Activated CD4-positive, alpha-beta memory T cell treated with anti-CD3 and anti-CD28 coated beads for 36 hours (primary cell): ENCODE measurements at places on chromosomes 7 and 10. TPM values are rescaled to one million over a fixed set of nuclear protein-coding genes. Genes with fewer than 3 reads are reported as not detected.

The TRPV6 gene
- not detected for total RNA-seq

- no peak for DNase-seq
Measured at GRCh38 chr10:113261161-113261560, 291.7 kb upstream of the HABP2 start.

- DNase-seq = no peak
Measured at GRCh38 chr10:76328348-76328747, 896.9 kb downstream of the LRMDA start.

- DNase-seq = no peak
Measured at GRCh38 chr10:132645247-132645530, 107.6 kb downstream of the INPP5A start.

The ANXA8L1 gene
- total RNA-seq = not detected

- DNase-seq = no peak
Measured at GRCh38 chr7:148210804-148211325, 379.7 kb upstream of the C7orf33 start.

DNA sequence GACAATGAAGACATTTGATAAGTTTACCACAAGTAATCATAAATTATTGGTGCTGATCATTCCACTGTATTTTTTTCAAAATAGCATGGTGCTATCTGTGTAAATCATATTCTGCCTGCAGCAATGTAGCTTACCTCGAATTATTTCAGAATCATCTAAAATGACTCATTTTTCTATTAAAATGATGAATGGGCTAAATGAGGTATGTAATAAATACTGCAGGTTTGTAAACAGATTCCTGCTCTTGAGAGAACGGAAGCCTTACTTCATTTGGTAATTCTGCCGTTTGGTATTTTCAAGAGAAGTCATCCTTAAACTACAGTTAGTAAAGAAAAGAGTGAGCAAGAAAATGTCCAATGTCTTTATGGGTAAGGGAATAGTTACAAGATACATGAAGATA is 115.9 kb downstream of the CHCHD3 start:
- no peak for DNase-seq

DNA sequence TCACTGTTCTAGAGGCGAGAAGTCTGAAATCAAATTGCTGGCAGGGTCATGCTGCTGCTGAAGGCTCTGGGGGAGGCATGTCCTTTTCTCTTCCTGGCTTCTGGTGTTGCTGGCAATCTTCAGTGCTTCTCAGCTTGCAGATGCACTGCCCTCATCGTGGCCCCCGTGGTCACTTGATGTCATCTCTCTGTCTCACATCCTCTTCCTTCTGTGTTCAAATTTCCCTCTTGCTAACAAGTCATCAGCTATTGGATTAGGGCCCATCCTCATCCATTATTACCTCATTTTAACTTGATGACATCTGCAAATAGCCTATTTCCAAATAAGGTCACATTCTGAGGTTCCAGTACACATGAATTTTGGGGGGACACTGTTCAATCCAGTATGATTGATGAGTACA is 36.6 kb upstream of the SRGN start:
- peak; percentile 77 for DNase-seq

DNA sequence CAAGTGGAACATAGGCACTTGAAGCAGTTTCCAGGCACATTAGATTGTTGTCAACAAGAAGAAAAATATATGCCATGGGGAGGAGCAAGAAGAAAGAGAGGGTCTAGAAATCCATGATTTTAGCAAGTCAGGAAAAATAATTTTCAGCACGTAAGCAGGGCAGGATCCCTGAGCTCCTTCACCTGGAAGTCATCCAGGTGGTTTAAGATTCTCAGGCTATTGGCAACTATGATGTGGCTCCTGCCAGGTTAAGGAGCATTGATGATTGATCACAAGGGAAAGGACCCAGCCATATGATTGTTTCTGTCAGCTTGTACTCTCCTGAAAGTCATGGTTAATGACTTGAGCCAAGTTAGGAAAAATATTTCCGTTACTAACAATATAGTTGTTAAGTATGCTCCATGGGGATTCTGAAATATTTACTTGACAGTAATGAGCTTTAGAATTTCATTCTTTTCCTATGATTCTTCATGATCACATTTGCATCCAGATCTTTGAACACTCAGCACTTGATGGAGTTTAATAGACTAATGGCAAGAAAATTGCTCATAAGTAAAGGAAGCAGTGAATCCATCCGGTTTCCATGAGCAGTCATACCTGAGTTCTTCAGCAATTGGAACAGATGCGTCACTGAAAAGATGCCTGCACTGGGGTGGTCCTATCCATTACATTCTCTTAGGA is 209.1 kb downstream of the BICC1 start:
- DNase-seq = no peak

The ANKRD1 gene
- total RNA-seq = not detected

The HTR5A gene
- not detected for total RNA-seq

GRCh38 chr7:3176112-3177000 is 124.7 kb upstream of the SDK1 start:
- no peak for DNase-seq

DNA sequence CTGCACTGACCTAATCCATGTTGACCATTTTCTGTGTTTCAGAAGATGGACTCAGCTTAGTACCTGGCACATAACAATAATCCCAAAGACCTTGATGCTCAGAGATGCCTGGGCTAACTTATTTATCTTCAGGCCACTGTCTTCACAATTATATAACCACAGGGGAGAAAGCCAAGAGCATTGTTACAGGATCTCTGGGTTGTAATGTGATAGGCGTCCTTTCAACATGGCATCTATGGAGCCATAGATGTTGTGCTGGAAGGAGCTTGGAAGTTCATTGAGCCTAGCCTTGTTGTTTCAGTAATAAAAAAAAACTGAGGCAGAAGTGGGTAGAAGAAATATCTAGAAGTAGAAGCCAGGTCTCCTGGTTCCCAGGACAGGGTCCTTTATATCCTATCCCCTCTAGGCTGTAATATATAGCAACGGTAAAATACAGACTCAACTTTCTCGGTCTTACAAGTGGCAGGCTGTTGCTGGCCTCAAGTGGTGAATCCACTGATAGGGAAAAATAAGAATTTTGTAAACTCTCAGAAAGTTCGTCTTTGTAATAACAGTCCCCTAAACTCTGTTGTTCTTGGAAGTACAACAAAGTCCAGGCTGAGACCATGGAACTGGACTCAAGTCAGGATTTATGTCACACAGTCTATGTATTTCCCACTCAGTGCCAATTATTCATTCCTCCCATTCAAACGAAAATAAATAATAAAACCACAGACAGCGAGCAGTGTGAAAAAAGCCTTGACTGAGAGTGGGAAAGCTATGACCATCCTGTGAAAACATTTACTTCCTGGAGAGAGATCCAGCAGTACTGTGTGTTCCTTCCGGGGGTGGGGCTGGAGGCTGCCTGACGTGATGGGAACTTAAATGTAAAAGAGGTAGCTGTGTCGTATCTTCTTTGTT is 277.6 kb downstream of the REEP3 start:
- no peak for DNase-seq

DNA sequence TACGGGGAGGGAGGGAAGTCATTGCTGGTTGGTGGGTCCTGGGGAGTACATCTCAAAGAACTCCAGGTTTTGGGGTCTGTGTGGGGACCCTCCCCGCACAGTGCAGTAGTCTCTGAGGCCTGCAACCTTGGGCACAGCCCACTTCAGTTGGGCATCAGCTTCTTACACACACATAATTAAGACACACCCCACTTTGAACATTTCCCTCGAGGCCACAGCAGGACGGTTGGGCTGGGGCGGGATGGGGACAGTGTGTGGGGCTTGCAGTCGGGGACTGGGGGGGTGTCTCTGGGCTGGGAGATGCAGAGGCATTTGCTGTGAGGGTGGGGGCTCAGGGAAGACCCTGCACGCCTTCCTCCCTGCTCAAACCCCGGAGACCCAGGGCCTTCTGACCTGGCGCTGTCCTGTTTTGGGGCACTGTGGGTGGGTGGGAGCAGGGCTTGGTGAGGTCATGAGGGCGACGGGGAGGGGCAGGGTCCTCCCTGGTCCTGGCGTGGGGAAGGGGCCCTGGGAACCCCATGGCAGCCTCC is 1.3 kb downstream of the LFNG start:
- no peak for DNase-seq

DNA sequence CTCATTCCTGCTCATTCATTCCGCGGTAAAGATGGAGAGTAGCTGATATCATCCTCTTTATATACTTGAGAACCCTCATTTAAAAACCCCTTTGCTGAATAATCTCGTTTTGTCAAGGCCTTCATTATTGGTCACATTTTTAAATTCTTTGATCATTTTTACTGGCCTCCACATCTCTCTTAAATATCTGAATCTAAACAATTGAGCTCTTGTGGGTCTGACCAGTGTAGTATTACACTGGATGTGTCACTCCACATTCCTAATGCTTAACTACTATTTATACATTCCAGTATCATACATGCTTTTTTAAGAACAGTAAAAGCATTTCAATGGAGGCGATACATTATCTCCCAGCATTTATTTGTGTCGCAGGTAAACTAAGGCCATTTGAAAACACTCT is 12.6 kb upstream of the PRPS1L1 start:
- DNase-seq = no peak

DNA sequence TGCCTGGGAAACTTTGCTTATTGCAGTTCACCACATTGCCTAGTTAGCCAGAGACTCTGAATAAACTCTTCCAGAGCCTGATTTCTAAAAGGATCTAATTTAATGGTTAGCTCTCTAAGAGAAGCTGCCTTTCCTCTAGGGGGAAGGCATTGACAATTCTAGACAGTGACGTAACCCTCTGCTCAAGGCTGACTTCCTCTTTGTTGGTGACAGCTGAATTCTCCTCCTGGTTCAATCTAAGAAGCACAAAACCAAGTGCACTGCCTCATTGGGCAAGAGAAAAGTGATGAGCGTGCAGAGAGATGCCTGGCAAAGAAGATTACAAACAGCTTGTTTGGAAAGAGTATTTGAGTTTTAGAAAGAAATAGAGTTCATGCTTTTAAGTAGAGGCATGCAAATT is 102.7 kb downstream of the MACC1 start:
- no peak for DNase-seq

GRCh38 chr10:74502963-74503608 is 323.3 kb upstream of the KAT6B start:
- DNase-seq = no peak
